ENCODE measurements at places on chromosomes 16 and 17. TPM values are rescaled to one million over a fixed set of nuclear protein-coding genes. Genes with fewer than 3 reads are reported as not detected.
A peak's percentile ranks its signal among the peaks of the same experiment; 100 is the strongest.

GRCh38 chr17:28033972-28034714, 8.3 kb upstream of the NLK start:
- peak; percentile 37 for DNase-seq

GRCh38 chr16:73329358-73330286, 281.7 kb upstream of the ZFHX3 start:
- no peak for DNase-seq

DNA sequence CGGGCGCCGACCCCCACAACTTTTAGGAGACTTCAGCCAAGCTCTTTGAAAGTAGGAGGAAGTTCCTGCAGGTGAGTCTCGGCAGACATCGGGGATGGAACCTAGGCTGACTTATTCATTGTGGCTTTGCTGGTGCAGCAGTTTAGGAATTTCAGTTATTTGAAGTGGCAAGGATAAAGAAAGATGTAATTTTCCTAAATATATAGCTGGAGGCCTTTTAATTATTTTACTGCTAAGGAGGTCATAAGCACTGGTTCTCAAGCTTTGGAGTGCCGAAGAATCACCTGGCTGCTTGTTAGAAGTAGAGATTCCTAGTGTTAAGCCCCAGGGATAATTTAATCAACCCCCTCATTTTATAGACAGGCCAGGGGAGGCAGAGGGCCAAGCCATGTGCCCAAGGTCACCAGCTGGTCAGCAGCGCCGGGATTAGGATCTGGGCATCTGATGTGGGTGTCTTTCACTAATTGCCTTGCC, 28.9 kb upstream of the BCAR1 start:
- no peak for DNase-seq

- DNase-seq = no peak
Measured at GRCh38 chr17:76140661-76141211, 309 bp downstream of the FOXJ1 start.

GRCh38 chr16:13999895-14000425, 71.2 kb upstream of the MRTFB start:
- no peak for DNase-seq

DNA sequence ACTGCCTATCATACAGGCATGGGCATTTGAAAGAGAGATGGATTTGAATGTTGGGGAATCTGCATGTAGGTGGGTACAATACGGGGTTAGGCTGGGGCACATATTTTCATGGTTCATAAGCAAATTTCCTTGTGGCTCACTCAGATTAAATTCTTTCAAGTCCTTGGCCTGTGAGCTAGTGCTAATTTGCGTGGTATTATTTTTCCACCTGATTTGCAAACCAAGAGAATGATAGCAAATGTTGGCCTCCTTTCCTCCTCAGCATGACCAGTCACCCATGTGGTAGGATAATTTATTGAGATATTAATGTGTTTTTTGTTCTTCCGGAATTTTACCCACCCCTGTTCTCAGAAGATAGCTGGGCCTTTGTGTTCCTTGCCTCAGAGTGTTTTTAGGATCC, 22.9 kb downstream of the FAM20A start:
- no peak for DNase-seq

- DNase-seq = no peak
Measured at GRCh38 chr17:77245162-77245926, 104.6 kb downstream of the SEC14L1 start.

DNA sequence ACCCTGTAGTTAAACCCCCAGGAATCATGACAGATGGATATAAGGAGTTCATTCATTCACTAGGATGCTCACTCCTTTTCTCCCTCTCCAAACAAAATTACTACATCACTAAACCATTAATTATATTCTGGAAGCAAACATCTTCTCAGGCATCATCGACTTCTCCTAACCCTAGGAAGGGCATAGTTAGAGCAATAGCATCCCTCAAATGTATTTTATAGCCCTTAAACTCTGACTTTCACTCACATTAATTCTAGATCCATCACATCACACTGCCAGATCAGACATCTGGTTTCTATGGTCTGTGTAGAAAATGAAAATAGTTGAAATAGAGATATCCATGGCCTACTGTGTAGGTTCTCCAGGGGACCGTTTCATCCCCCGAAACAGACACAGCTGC, 143.9 kb downstream of the HS3ST3A1 start:
- DNase-seq = no peak

DNA sequence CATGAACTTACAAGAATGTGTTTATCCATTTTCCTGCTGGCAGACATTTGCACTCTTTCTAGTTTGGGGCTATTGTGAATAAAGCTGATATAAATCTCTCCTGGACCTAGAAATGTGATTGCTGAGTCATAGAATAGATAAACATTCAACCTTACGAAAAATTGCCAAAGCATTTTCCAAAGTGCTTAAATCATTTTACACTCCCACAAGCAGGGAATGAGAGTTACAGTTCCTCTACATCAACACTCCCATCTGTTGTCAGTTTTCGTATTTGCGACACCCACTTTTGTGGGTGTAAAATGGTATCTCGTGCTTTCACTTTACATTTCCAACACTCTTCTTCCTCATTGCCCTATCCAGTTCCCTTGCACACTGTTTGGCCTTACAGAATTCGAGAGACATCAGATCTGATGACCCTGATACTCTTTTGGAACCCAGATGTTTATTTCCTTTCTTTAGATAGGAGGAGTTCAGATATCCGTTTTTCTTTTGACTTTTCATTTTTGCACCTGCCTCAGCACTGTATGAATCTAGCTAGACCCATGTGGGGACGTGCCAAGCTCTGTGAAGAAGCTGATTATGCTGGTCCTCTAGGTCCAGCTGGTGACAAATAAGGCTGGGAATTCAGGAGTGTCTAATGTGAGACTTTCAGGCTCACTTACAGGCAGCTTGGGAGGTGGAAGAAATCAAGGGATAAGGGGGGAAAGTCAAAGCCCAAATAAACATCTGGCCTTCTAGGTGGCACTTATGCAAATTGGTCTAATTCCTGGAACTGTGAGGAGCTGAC, 14.0 kb downstream of the SOX9 start:
- DNase-seq = no peak

- no peak for DNase-seq
Measured at GRCh38 chr17:18177722-18178121, 5.9 kb upstream of the ALKBH5 start.

- peak; percentile 36 for DNase-seq
Measured at GRCh38 chr16:67504031-67505021, 21.0 kb upstream of the AGRP start.

GRCh38 chr17:51722994-51723393, 435.5 kb downstream of the CA10 start:
- no peak for DNase-seq

DNA sequence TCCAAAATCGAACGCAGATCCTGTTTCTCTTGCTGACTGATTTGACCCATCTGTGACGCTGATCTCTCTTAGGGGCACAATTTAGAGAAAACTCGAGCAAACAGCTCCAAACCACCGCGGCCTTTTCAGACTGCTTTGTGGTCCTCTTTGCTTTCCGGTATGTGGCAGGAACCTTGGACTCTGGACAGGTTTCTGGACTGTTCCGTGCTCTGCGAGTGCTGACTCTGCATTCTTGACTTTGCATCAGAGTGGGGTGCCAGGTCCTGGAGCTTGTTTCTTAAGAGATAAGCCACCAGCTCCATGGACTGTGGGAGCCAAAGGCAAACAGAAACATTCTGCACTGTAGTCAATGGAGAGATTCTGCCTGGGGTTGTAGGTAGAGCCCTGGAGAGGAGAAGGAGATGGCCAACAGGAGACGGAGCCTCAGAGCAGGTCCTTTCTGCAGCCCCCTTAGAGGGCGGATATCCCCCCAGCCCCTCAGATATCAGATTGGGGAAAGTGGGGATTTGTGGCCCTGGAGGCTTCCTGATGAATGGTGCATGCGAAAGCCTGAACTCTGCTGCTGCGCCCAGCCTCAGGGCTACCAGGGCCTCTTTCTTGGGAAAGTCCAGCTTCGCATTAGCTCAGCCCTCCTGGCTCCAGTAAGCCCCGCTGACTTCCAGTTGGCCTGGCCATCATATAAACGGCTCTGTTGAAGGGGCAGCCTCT, 65.6 kb downstream of the WIPI1 start:
- DNase-seq = no peak

GRCh38 chr16:48547530-48547929, 62.5 kb downstream of the N4BP1 start:
- DNase-seq = no peak

DNA sequence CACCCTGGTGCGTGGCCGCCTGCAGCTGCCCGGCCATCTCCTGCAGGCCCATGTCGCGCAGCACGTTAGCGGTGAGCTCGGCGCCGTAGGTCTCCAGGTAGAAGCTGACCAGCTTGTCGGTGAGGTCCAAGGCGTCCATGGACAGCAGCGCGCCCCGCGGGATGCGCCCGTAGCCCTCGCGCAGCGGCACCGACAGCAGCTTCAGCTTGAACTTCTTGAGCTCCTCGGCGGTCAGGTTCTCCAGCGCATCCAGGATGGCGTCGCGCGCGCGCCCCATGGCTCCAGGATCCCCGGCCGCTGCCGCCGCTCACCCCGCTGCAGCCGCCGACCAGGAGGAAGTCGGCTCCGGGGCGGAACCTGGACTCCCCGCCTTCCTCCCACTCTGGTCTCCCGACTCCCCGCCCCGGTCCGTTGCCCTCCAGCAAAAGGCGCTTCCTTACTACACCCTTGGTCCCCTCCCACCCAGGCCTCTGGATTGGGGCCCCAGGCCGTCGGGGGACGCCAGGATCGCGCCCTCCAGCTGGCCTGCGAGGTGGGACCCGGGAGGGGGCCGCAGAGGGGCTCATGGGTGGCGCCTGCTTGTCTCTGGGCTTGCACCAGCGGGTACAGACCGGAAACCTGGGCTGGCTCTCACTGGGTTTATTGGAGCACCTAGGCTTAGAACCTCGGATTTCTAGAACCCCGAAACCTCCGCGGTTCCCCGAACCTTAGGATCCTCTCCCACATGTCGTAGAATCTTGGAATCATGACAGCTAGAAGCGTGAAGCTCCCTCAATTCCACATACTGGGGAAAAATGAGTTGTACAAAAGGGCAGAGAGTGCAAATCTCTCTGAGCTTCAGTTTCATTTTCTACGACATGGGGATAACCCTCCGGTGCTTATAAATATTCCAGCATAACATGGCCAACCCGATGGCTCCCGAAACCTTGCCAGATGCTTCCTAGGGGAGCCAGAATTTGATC, at the start of gene PYCARD:
PYCARD (minus strand) TSS at position 347 of the 962 bp plus-strand sequence; CDS start at position 277, 70 bp downstream.
- DNase-seq = no peak

GRCh38 chr16:88503771-88504488, 50.9 kb downstream of the ZFPM1 start:
- no peak for DNase-seq

DNA sequence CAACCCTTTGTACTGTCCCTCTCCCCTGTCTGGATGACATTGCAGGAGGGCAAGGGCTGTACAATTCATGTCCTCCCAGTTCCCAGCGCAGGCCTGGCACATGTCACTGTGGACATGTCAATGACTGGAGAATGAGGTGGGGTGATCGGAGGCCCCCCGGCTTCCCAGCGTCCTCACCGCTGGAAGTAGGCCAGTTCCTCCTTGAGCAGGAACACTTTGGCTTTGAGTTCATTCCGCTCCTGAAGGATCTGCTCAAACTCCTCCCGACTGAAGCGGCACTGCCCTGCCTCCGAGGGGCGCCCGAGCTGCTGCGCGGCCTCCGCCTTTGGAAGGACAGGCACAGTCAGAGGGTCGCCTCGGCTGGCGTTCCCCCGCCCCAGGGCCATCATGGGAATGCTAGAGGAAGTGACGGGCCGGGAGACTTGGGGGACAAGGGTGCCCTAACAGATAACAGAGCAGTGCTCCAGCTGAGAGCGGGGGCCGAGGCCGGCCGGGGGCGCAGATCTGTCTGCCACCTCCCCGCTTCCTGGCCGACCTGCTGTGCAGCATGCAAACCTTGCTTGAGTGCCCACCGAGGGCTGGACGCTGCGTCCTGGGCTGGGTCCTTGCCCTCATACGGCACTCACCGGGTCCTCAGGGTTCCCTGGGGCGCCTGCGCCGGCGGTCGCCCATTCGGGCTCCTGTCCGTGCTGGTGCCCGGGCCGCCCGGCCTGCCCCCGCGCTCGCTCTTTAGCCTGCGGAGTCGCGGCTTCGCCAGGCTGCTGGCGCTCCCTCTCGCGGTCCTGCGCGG, 1.3 kb downstream of the RILP start:
- peak; percentile 43 for DNase-seq

- no peak for DNase-seq
Measured at GRCh38 chr17:80588702-80589383, 44.2 kb downstream of the RPTOR start.

The MMP25 gene
- total RNA-seq = 0.03 TPM

The TMEM238L gene
- total RNA-seq = not detected

The MAF gene
- total RNA-seq = 10.0 TPM

The SOST gene
- not detected for total RNA-seq

The CDH13 gene
- not detected for total RNA-seq

The SLC52A1 gene
- not detected for total RNA-seq

The TEKT5 gene
- total RNA-seq = not detected

The METTL26 gene
- 57.4 TPM for total RNA-seq

The PDPK1 gene
- total RNA-seq = 12.3 TPM

The TM4SF5 gene
- total RNA-seq = not detected

The RGS9 gene
- 0.71 TPM for total RNA-seq

The GP1BA gene
- total RNA-seq = not detected

Measured in SK-MEL-5 (cell line).